ENCODE measurements at places on chromosomes 4 and X. TPM values are rescaled to one million over a fixed set of nuclear protein-coding genes. Genes with fewer than 3 reads are reported as not detected.
A peak's percentile ranks its signal among the peaks of the same experiment; 100 is the strongest.

The PAGE4 gene
- not detected for polyA plus RNA-seq

DNA sequence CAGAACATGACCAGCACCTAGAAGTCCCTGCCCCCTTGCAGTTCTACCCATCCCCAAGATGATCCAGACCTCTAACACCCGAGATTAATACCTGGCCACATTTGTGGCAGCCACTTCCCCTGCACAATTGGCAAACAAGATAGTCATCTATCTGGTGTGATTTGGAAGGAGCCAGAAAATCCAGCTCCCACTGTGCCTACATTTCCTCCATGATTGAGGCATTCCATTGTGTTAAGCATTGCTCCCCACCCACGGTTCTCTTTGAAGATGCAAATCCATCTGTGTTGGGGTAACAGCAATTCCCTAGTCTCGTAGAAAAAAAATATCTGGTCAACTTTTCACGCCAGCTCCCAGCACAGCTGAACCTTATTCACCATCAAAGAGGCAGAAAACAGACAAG is 405.0 kb downstream of the BCOR start:
- DNase-seq = no peak

- peak; percentile 25 for DNase-seq
Measured at GRCh38 chrX:45842207-45842925, 641.7 kb upstream of the DIPK2B start.

- no peak for DNase-seq
Measured at GRCh38 chr4:109215506-109215905, 87.0 kb downstream of the COL25A1 start.

Measured in muscle of leg (tissue), 16 donors.